ENCODE measurements at places on chromosomes 11 and 22.

DNA sequence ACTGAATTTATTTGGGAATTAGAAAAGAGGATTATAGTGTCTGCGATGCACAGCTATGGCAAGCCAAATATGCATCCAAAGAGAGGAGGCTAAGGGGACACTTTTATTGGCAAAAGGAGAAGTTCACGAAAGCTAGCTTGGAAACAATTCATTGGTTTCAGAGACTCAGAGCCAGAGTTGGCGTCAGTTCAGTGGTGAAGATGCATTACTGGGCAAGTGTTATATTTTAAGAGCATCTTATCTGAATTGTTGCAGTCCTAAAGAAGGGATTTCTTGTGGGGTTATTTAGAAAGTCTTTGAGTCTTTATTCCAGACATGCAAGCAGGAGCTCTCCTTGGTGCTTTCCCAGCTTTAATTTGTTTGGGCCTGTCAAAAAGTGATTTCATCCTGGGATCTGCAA is 15.0 kb downstream of the CLDN5 start:
- DNase-seq = no peak

DNA sequence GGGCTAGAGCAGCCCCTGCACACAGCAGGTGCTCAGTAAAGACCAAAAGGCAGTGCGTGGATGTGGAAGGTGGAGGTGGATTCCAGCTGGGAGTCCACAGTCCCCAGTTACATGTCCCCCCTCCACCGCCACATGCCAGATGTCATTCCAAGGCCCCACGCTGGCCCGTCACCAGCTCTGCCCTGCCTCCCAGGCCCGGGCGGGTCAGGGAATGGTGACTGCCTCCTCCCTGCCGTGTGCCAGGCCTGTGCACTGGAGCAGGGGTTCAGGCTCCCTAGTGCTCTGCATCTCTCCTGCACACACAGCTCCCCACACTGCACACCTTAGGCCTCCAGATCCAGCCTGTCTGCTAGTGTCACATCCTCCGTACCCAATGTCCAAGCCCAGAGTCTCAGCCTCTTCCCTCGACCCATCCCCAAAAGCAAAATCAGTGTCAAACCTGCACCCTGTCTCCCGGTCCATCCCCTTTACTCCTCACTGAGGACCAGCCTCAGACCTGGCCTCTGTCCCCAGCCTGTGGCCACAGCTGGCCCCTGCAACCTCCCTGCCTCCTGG is 40.2 kb upstream of the PRODH start:
- no peak for DNase-seq

DNA sequence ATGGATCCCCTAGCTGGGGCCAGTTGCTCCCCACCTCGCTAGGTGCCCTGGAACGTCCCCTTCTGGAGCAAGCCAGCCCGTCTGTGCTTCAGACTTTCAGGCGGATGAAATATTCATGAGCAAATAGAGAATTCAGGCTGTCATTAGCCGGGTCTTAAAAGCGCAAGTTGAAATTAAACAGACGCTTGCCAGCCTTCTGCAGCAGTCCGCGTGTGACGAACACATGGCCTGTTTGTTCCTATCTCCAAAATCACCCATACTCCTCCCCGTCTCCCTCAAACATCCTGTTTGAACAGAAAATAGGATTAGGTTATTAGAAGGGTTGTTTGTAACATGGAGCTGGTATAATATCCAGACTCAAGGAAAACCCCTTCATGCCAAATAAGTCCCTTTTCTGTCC is 38.7 kb downstream of the MYO18B start:
- DNase-seq = no peak

DNA sequence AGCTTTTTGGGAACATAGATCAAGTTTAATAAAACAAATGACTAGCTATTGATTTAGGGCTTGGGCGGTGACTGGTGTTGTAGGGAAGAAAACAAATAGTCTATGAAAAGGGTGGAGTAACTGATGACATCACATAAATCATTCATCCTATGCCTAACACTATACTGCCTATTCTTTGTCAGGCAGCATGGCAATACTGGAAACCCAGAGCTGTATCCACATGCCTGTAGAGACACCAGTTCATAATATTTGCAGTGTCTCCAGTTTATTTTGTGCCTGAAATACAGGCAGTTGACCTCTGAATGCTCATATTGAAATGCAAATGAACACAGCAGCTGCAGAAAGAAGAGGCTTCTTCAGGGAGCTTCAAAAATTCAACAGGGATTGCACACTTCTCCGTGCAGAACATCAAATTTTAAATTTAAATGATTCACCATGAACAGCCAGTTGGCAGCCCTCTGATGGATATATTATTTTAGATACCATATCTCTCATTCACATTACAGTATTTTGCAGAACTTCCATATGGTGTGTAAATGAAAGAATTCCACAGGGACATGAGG is 283.1 kb upstream of the CTSC start:
- no peak for DNase-seq

DNA sequence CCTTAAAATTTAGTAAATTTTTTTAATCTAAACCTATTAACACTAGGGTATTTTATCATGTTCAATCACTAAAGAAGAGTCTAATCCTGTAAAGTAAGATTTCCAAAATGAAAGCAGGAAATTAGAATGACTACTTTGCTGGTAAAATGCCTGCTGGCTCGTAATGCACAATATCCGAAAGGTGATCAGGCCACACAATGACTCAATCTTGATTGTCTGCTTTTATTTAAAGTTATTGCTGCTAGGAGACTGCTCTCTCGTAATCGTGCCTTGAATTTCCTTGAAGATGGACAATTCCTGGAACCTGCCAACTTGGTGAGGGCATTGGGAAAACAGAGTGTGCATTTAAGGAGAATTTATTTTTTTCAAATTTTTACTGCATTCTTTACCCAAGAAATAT is 1786.5 kb upstream of the RAG2 start:
- DNase-seq = no peak

DNA sequence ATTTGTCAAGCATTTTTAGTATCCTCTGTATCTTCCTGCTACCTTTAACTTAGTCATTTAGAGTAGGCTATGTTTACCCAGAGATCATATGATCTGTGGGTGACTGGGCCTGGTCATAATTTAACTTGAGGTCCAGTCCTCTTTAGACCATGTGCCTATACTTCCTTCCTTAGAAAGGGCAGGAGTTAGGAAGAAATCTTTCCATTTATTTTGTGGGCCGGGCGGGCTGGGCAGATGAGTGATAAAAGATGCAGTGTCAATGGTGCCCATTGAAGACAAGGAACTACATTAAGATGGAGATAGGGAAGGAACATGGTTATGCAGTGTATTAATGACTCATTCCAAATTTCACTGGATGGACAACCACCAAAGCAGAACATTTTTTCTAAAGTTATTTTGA is 30.9 kb upstream of the PDE3B start:
- no peak for DNase-seq

DNA sequence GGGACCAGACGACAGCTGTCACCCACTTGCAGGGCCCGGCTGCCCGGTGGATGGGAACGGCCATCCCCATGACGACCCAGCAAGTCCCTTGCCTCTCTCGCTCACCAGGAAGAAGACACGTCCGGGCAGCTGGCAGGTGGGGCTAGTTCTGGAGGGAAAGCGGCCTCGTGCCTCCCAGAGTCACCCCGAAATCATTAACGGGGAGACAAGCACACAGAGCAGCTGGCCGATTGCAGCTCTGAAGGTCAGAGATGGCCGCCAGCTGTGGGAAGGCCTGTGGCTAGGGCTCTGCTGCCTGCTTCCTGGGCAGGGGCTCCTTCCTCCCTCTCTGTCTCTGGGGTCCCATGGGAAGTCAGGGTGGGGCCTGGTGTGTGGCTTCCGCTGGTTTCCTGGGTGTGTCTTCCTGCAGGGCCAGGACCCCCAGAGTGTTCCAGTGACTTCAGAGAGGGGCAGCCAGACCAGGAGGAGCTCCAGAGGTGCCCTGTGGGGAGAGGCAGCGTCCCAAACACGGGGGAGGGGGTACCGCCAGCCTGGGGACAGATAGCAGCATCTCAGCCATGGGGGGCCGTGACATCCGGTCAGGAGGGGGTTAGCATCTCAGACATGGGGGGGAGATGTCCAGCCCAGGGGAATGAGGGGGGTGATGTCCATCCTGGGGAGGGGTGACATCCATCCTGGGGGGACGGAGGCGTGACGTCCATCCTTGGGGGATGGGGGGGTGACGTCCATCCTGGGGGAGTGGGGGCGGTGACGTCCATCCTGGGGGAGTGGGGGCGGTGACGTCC is 114.9 kb downstream of the KCNQ1 start:
- DNase-seq = no peak

DNA sequence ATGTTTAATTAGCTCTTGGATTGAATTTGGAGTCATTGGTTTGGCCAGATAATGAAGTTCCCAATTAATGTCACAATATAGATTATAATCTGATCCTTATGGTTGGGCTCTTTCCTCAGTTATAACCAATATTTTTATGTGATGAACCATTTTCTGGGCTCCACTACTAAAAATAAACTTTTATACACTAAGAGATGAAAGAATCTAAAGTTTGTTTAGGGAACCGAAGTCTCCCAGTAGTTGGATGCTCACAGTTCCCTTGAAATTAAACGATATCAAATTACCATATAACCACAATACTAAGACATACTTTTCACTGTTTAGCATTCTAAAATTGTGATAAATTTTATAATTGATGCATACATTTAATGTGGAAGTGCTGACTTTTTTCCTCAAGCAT is 47.0 kb upstream of the ARHGAP42 start:
- no peak for DNase-seq

DNA sequence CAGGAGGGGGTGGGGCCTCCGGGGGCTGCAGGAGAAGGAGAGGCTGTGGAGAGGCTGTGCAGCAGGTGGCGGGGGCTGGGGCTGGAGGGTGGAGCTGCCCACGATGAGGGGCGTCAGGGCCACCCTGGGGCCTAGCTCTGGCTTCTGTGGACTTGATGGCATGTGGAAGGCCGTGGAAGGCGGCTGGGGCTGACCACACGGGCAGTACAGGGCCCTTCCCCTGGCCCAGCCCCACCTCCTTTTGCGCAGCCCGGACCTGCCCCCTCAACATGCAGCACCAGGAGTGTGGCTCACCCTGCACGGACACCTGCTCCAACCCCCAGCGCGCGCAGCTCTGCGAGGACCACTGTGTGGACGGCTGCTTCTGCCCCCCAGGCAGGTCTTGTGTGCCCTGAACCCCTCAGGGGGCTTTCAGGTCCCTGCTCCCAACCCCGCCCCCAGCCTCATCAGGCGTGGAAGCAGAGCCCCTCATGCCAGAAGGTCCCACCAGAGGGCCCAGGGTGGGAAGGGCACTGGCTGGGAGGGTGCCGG is 6.1 kb downstream of the MUC5B start:
- no peak for DNase-seq

GRCh38 chr11:86014221-86014620 is 54.7 kb downstream of the PICALM start:
- no peak for DNase-seq

DNA sequence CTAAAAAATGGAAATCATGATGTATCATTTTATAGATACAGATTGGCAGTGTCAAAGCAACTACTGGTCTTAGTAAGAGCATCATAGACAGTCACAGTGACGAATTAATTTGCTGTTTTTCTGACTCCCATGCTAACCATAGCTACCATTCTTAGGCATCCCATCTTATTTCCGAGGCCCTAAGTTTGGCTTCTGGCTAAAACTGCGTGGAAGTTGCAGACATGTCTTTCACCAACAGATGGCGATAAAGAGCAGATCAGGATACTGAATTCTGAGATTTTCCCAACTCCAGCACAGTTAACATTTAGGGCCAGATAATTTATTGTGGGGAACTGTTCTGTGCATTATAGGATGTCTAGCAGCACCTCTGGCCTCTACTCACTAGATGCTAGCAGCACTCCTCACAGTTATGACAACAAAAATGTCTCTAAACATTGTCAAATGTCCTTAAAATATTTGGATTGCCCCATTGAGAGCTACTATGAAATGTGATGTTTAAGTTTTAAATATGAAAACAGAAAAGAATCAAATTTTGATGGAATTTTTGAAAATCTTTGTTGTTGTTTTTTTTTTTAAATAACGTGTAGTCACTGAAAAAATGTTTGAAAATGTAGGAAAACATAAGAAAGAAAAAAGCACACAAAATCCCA is 16.3 kb downstream of the OR2AG2 start:
- DNase-seq = peak; percentile 60

GRCh38 chr11:67256477-67257135 is 9.7 kb upstream of the GRK2 start:
- no peak for DNase-seq

DNA sequence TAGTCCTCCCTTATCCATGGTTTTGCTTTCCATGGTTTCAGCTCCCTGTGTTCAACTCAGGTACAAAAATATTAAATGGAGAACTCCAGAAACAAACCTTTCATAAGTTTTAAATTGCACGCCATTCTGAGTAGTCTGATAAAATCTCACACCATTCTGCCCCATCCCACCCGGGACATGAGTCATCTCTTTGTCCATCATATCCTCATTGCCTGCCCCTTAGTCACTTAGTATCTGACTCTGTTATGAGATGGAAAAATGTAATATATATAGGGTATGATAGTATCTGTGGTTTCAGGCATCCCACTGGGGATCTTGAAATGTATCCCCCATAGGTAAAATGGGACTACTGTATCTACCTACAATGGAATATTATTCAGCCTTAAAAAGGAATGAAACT is 35.5 kb upstream of the FGF3 start:
- no peak for DNase-seq

GRCh38 chr11:73350908-73351636 is 25.1 kb upstream of the RELT start:
- DNase-seq = peak; percentile 64

DNA sequence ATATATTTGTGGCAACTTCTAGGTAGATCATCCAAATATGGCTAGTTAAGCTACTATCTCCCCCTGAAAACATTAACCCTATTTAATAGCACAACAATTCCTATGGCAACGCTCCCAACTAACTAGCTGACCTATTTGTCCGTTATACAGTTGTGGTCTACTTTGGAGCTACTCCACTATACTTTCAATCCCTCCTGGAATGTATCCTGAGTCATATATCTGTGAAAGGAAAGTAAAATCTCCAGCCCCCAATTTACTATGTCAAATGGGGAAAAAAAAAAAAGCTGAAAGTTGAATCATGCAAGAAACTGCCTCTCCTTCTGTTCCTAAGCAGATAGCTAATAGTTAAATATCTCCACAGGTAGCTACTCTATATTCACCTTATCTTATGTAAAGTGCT is 128.5 kb downstream of the CD44 start:
- no peak for DNase-seq

GRCh38 chr11:69376155-69377028 is 82.4 kb downstream of the MYEOV start:
- no peak for DNase-seq

GRCh38 chr11:36056160-36056751 is 112.4 kb downstream of the LDLRAD3 start:
- no peak for DNase-seq
